ENCODE measurements at places on chromosomes 3 and 15. TPM values are rescaled to one million over a fixed set of nuclear protein-coding genes. Genes with fewer than 3 reads are reported as not detected.

DNA sequence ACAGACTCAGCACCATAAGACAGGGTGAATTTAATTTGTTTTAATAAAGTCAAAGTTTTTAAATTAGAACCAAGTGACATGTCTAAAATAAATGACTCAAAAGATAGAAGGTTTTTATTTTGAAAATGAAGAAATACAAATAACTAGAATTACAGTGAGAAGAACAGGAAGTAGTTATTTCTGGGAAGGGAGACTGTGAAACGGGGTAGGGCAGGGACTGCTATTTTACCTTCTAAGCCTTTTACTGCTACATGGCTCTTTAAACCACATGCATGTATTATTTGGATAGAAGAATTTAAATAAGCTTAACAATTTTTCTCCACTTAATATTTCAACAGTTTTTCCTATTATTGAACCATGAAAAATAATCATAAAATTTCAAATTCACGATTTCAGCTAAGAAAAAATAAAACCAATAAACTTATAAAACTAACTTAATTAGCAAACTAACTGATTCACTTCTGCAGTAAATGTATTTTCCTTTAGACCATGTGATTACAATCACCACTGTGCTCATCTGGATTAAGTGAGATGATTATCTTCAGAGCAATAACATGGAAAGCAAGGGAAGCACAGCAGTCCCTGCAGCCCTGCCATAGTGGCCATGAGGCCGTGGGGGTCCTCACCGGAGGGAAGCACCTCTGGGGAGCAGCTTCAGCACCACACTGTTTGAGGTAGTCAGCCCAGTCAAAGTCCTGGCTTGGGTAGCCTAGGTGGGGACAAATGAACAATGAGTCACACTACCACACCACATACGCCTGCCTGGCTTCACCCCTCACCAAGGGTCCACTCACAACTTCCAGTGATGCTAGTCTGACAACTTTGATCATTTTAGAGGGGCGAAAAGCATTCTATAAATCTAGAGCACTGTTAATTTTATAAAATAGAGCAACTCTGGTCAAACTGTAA, 28.3 kb upstream of the STIMATE start:
- no peak for DNase-seq

DNA sequence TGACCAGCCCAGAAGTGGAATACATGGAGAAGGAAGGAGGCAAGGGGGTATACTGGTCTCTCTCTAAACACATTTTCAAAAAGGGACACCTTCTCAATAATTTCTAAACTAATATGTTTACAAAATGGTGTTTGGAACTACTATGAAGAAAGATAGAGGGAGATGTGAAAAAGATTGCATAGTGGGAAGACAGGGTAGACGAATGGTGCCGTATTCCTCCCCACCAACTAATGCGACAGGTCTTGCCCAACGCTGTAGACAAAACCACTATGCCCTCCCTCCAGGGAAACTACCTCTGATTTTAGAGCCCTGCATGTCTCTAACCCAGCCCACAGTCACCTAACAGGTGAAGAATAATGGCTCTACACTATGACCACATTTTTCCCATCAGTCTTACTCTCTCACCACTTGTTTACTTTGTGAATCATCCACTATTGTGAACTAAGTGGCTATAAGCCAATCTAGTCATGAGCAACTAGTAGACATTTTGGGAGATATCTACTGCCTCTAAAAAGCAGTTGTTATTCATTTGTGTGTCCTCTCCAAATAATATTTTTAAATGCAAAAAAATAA, 108.2 kb upstream of the UBE2E2 start:
- peak; percentile 19 for DNase-seq

GRCh38 chr15:79640206-79640605, 208.1 kb downstream of the MINAR1 start:
- peak; percentile 89 for DNase-seq

GRCh38 chr3:24435584-24435983, 59.1 kb downstream of the THRB start:
- no peak for DNase-seq

GRCh38 chr15:34047893-34048775, 9.1 kb upstream of the AVEN start:
- DNase-seq = no peak

GRCh38 chr3:108295421-108296175, 750 bp upstream of the HHLA2 start:
- DNase-seq = no peak

GRCh38 chr3:18423401-18424212, 1.5 kb downstream of the SATB1 start:
- peak; percentile 20 for DNase-seq

- peak; percentile 66 for DNase-seq
Observed at GRCh38 chr3:45906681-45907407, 20.5 kb downstream of the CCR9 start.

GRCh38 chr15:67479781-67480505, 41.0 kb upstream of the C15orf61 start:
- DNase-seq = no peak

DNA sequence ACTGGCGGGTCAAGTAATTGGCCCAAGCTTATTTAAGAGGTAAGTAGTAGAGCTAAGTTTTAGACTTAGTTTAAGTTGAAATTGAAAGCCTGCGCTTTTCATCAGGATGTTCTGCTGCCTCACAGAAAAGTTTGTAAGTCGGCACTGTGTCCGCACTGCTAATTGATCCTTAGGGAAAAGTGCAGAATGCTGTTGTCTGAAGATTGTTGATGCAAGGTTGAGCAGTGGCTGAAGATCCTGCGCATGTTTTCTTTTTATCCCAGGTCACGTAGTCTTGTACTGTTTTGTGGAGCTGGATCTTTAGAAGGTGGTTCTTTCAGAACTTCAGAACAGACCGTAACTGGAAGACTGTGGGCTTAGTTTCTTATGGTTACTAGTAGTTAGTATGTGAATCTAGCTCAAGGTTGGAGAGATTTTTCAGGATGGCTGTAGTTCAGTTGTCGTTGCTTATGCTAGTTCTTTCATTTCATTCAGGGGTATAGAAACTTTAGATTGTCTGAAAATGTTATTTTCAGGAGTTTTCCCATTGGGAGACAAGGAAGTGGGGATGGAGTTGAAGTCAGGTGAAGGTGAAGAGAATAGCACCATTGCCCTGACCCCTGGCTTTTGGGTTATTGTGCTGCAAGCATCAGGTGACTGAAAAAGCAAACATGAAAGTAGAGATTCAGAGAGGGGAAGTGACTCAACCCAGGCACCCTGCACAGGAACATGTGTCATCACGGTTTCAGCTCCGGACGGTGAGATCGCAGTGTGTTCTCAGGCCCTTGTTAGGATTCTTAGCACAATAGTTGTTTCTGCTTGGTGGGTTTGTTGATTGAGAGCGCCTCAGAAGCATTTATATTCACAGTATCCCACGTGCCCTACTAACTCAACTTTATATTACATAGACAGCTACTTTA, 32.8 kb downstream of the AKAP13 start:
- DNase-seq = peak; percentile 78

DNA sequence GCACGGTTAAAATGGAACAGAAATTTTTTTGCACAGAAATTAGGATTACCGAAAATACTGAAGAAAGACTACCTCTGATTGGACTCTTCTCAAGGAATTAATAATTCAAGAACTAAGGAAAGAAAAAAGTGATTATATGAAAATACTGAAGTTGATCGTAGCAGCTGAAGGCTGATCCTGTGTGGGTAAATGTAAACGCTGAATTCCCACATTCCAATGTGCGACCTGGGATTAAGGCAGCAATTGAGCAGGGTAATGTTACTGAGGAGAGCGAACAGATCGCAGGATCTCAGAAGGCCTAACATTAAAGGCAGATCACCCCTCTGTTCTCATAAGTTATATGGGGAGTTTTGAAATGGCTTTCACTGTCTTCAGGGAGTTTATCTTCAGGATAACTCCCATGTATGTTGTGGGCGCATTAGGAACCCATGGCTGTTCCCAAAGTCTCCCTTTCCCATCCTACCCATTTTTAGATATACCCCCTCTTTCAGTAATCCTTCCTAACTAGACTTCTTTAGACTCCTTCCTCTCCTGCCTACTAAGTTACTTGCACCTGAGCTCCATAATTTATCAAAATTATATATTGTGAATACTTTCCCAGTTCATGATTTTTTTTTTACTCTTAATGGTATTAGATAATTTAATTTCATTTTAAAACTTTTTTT, 1.0 kb upstream of the UBL7 start:
- DNase-seq = no peak

DNA sequence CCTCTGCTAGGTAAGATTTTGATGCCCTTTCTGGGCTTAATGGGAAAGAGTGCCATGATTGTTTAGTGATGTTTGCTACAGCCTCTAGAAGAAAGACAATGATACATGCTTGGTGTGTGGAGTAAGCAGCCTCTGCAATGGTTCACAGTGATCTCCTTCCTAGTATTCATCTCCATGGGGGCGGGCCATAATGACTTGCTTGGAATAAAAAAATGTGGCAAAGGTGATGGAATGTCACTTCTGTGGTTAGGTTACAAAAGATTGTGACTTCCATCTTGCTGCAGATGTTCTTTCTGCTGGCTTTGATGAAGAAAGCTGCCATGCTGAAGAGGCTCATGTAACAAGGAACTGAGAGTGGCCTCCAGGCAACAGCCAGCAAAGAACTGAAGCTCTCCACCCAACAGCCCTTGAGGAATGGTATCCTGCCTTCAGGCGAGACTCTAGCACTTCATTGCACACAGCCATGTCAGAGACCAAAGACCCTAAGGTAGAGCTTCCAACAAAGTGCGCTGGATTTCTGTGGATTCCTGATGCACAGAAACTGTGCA, 139.1 kb upstream of the LRIG1 start:
- no peak for DNase-seq

- DNase-seq = no peak
Observed at GRCh38 chr15:45799508-45799907, 164.7 kb downstream of the SQOR start.

- no peak for DNase-seq
Observed at GRCh38 chr3:128524374-128525299, 31.6 kb upstream of the GATA2 start.

DNA sequence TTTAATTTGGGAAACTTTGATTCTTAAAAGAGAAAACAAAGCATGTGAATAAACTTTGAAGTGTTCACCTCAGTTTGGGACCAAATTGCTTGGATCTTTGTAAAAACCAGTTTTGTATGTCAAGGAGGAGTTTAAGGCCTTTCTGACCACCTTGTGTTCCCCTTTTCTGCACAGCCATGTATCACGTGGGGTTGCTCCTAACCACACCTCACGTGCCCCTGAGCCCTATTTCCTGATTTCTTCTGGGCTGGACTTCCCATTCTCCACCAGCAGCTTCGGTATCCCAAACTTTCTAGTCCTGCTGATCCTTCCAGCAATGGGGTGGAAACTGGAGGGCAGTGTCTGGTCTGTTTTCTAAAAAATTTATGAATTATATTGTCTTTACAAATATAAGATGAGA, 76.4 kb upstream of the STT3B start:
- DNase-seq = no peak

- no peak for DNase-seq
Observed at GRCh38 chr3:13529196-13530112, 19.5 kb upstream of the FBLN2 start.

- DNase-seq = no peak
Observed at GRCh38 chr3:144502402-144502801, 530.8 kb downstream of the DIPK2A start.

GRCh38 chr3:152893647-152894046, 58.7 kb downstream of the P2RY1 start:
- no peak for DNase-seq

DNA sequence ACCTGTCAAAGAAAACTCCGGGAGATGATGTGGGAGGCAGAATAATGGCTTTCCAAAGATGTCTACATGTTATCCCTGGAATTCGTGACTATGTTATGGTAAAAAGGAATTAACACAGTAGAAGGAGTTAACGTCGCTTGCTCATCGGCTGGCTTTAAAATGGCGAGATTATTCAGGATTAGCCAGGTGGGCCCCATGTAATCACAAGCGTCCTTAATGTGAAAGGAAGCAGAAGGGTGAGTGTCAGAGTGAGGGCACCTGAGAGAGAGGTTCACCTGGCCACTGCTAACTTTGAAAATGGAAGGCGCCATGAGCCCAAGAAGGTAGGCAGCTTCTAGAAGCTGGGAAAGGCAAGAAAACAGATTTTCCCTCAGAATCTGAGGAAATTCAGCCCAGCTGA, 557.2 kb downstream of the EPHB1 start:
- no peak for DNase-seq

DNA sequence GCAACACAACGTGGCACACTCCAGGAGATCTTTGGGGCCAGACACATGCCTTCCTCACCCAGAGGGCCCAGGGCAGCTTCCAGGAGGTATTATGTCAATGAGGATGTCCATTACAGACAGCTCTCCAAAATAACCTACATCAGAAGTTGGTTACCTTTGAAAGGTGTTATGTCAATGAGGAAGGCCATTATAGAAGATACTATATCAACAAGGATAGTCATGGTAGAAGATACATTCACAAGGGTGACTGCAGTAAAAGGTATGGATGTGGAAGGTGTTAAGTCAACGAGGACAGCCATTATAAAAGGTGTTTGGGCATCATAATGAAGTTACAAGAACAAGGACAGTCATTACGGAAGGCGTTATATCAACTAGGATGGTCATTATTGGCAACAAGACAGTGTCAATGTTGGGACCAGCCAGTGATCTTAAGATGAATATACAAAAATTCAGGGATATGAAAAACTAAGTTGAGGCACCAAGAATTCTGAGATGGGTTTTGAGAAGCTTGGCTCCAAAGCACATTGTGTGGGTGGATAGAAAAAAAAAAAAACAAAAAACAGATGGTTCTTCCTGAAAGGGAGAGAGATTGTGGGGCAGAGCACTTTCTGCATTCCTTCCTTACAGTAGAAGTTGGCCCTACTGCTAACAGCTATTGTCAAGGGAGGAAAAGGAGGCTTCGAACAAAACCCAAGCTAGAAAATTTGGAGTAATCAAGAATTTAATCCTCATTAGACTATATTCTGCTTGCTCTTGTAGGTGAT, 11.2 kb downstream of the CDCP1 start:
- DNase-seq = no peak

- peak; percentile 85 for DNase-seq
Observed at GRCh38 chr3:58051196-58051595, 43.0 kb downstream of the FLNB start.

GRCh38 chr3:58039601-58040000, 31.4 kb downstream of the FLNB start:
- no peak for DNase-seq

GRCh38 chr3:188164248-188164687, 10.3 kb downstream of the LPP start:
- no peak for DNase-seq

DNA sequence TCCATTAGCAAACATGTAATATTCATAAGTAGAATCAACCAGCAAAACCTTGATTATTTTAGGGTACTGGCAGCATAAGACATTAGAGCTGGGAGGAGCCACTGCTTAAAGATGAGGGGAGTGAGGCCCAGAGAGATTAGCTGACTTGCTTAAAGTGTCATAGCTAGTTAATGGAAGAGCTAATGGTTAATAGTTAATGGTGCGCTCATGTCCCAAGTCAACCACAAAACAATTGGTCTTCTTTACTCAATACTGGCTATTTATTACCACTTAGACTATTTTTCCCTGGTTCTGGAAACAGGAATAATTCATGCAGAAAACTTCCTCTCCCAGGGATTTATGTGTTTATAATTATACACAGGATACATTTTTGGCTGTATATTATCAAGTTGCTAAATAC, 33.1 kb downstream of the EIF4E3 start:
- no peak for DNase-seq

- DNase-seq = no peak
Observed at GRCh38 chr15:35470441-35470840, 75.5 kb downstream of the DPH6 start.

Gene HES1
- total RNA-seq = 8.3 TPM

Gene REC114
- not detected for total RNA-seq

Gene TNIK
- 9.8 TPM for total RNA-seq

Gene TRH
- not detected for total RNA-seq

Gene CCR8
- total RNA-seq = not detected

Gene TICRR
- total RNA-seq = 5.1 TPM

Gene EOMES
- total RNA-seq = not detected

Gene FAM162A
- 37.5 TPM for total RNA-seq

Gene HIGD2B
- total RNA-seq = not detected

Gene KBTBD13
- total RNA-seq = not detected
